ENCODE measurements at places on chromosomes 6 and 20. TPM values are rescaled to one million over a fixed set of nuclear protein-coding genes. Genes with fewer than 3 reads are reported as not detected.

GRCh38 chr20:63206878-63207277 lies 9.1 kb downstream of the YTHDF1 start:
- no peak for DNase-seq

DNA sequence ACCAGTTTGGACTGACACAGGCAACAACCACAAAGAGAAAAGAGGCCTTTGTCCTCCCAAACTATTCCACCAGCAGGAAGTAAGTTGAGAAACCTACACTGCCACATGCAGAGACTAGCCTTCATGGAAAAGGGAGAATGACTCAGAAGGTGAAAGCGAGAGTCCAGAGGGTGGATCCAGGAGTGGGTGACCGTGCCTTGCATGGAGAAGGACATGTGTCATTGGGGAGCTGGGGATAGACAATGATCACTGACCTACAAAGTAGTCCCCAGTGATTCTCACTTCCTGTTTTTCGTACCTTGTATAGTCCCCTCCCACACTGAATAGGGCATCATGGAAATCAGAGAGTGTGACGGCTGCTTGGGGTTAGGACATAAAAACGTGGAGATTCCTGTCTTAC lies 91.9 kb downstream of the MYLK4 start:
- DNase-seq = no peak

The PPP1R14C gene
- total RNA-seq = 0.95 TPM

DNA sequence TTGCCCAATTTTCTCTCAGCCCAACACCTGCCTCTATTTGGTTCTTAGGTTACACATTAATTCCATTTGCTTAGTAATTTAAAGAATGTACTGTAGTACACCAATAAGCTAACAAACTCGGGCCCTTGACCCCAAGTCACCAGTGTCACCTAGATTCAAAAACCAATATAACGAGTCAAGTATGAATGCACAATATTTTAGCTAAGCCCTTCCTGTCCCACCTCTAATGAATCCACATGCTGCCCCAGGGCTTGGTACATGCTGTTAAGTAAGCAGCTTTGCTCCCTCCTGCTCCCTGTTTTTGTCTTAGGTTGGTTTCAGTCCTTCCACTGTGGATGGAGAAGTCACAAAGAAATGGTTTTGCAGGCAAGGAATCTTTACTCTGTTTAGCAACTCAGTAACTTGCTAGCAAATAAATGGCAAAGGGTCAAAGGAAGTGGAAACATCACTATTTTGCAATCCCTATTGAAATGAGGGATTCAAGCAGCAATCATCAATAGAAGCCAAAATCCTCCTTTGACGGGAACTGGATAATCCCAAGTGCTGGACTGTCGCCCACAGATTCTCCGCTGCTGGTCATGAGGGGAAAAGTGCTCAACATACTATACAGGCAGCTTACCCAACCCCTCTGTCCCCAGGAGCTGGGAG lies 5.0 kb upstream of the MPC1 start:
- no peak for DNase-seq

The EEF1A2 gene
- 2.4 TPM for total RNA-seq

DNA sequence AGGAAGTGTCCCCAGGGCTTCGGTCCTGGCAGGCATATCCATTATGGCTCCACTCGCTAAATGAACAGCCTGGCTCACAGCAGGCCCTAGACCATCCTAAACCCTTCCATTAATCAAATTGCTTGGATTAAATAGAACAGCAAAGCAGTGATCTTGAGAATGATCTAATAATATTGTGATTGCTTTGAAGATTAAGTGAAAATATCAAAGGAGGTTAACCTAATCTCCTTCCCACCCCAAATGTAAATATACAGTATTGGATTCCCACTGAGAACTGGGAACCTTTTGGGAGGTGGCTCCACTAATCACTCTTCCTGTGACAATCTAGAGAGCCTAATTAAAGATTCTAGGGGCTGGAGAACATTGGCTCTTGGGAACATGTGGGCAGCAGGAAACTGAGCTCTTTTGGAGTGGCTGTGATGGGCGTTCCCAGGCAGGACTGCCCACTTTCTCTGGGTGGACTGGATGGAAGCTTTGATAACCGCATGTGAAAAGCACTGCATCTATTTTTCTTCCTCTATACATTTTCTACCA lies 68.3 kb upstream of the FRMD1 start:
- DNase-seq = no peak

GRCh38 chr6:19995575-19996257 lies 158.5 kb downstream of the ID4 start:
- DNase-seq = no peak

DNA sequence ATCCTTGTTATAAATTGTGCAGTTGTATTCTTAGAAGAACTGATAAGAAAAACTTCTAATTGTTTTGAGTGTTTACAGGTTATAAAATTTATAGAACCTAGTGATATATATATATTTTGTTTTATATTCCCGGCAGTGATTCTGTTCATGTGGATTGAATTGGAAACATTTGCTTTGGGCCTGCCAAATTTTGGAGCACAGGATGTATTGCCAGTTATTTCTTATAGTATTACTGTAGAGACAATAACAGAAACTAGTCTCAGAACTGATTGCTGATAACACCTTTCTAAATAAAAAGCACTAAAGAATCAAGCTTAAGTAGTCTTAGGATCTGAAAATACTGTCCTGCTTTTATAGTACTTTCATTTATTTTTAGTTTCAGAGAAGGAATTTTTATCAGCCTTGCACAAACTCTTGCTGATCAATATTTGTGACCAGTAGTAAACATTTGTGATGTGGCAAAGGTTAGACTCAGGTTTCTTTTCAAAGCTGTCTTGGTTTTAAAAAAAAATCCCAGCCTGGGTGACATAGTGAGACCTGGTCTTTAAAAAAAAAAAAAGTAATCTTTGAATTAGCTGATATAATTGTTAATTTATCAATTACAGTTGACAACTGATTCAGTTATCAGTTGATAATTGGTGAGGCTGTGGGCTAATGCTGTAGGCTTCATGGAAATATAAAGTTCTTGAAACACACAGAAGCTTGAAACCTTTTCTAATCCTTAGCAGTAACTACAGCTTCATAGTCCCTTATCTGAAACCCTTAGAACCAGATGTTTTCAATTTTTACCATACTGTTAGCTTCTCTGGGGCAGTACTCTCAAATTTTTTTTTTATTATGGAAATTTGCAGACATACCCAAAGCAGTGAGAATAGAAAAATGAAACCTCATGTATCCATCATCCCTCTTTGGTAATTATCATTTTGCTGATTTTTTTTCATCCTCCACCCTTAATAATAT lies 42.4 kb downstream of the RNGTT start:
- no peak for DNase-seq

The MUC21 gene
- total RNA-seq = not detected

- DNase-seq = no peak
Measured at GRCh38 chr6:106910999-106911949, 63.3 kb downstream of the CD24 start.

DNA sequence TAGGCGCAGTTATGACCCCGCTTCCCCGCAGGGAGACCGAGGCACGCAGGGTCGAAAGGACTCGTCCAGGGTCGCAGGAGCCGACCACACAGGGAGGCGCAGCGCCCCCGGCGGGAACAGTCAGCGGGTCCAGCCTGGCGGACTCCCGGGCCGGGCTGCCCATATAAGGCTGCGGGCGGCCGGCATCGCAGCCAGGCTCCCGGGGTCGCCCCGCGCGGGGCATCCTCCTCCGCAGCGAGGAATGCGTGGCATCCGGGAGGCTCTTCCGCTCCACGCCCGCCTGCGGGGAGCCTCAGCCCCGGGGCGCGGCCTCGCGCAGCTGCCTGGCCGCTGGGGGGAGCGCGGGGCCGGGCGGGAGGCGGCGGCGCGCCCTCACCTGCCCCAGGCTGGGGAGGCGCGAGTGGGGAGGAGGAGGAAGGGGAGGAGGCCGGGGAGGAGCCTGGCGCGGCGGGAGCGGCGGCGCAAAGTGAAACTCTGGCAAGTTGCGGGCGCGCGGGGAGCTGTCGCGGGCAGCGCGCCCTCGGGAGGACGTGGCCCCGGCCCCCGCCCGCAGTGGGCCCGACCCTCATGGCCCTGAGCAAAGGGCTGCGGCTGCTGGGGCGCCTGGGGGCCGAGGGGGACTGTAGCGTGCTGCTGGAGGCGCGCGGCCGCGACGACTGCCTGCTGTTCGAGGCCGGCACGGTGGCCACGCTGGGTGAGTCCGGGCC lies at the start of gene SYNJ2:
Gene SYNJ2 (plus strand): TSS at position 469 of the 707 bp plus-strand sequence. CDS start 99 bp downstream, at position 568.
- DNase-seq = no peak

- DNase-seq = no peak
Measured at GRCh38 chr6:152356016-152356415, 281.1 kb downstream of the SYNE1 start.

The MACROD2 gene
- total RNA-seq = 0.95 TPM

GRCh38 chr6:137219664-137220252 lies 573 bp upstream of the IFNGR1 start:
- DNase-seq = no peak

DNA sequence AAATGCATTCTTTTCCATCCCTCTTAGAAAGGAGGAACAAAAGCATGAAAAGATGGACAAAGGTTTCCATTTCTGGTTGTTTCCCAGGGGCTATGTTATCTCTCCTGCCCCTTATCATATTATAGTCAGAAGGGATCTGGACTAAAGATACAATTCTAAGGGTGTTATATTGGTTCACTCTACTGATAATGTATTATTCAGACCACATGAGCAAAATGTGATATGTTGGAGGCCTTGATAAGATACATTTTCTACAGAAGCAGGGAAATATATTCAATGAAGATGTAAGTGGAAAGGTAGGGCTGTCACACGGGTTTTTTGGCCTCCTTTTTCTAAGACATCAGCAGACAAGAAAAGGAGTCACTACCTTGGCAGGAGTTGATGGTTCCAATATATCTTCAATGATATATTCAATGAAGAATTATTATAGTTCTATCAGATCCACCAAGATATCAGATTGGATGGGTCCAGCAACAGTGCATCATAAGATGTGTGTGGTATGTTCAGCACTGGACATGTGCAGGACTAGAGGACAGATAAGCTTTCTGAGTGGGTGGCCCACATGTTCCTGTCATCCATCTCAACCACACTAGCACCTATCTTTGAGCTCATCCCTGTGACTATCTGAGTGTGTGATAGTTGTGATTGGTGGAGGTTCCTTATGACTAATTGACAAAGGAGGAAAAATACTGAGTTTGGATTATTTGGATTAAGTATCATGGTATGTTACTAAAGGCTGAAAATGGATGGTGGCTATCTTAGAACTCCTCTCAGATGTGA lies 5.7 kb upstream of the ZKSCAN3 start:
- no peak for DNase-seq

GRCh38 chr6:47149554-47149953 lies 107.4 kb upstream of the ADGRF1 start:
- no peak for DNase-seq

DNA sequence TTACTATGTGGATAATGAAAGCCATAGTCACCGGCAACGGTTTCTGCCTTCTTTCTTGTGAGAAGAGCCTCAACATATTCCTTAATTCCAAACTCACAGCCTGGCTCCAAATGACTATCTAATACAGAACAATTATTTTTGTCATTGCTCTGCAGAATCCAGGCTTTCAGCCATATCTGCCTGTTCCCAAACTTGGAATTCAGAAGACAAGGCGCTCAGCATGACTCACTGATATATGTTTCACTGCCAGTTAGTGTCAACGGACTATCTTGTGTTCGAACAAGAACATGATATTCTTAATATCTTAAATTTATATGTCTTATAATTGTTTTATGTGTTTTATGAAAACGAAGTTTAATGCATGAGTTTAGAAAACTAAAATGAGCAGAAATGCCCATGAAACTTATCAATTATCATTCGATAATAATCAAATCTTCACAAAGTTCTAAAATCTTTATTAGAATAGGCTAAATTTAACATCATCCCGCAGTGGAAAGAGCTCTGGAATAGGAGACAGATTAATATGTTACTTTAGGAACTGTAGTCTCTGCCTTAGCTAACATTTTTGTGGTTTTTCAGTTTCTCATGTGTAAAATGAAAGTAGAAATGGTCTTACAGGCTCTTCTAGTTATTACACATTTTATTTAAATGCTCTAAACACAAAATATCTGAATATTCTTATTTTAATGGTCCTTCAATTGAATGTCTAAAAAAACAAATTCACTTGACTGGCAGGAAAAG lies 669.3 kb upstream of the GJE1 start:
- no peak for DNase-seq

GRCh38 chr6:71346334-71346694 lies 57.7 kb downstream of the OGFRL1 start:
- no peak for DNase-seq
